ENCODE measurements at places on chromosomes 12 and 14.

GRCh38 chr12:54988402-54989054, 4.0 kb upstream of the TESPA1 start:
- peak; percentile 16 for DNase-seq

DNA sequence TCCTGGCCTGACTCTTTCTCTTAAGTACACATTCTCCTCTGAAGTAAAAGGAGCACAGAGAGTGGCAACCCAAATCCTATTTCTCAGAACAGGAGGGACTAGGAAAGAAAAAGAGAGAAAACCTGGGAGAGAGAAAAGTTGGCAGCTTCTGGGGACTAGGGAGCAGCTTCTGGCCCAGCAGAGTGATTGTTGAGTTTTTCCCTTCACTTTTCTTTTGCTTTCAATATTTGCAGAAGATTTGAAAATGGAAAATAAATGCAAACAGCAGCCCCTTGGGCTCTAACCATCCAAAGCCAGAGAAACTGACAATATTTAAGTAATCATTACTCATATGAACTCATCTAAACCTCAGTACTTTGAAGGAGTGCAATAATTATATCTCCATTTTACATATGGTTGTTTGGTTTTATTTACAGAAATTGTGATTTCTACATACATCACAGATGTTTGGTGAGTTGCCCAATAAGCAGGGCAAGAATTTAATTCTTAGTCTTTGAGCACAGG, 28.8 kb upstream of the IGF1 start:
- DNase-seq, result no peak

DNA sequence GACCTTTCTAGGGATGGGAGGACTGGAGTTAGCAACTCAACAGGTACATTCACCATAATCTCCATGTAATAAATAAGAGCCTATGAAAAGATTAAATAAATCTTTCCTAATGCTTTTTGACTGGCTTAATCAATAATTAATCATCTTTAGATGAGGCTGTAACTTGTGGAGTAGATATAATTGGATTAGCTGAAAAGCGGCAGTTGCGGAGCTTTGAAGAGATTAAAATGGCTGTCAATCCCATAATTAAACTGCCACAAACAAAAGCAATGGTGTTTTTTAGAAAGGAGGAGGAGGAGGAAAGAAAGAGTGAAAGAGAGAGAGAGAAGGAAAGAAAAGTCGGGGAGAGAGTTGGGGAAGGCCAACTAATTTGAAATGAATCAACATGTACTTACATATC, 70.7 kb upstream of the TMEM263 start:
- no peak for DNase-seq

- DNase-seq, result no peak
Observed at GRCh38 chr12:105921872-105922669, 216.7 kb downstream of the NUAK1 start.

GRCh38 chr14:104249706-104250105, 111.3 kb downstream of the KIF26A start:
- no peak for DNase-seq

DNA sequence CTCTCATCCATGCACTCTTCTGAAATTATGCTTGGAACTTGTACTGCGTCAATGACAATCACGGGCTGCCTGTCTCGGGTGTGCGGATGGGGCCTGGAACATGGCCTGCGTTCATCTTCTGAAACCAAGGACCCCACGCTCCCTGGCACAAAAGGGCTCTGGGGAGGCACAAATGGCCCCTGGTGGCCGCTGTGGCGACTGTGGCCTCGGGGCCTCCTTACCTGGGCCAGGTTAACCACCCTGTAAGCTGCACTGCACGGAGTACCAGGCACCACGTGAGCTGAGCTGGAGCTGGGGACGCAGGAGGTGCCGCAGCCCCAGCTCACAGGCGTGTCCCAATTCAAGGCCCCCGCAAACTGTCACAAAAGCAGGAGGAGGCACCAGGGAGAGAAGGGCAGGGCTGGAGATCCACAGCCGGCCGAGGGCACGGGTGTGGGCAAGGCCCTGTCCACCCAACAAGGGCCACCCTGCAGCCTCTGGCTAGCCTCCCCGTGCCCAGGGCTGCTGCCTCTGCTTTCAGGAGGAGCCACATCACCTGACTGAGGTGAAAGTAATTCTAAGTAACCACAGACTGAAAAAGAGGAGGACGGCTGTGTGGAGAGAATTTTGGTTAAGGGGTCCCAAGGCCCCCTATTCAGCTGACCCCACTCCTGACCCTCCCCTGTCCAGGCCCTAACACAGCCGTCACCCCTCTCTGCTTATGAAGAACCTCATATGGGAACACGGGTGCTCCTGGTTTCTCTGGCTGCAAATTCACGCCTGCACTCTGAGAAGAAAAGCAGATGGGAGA, 61.1 kb upstream of the GALNT9 start:
- no peak for DNase-seq

All from EL (cell line).